NCI-H2029 treated with DMSO at 0.1 percent for 48 hours (cell line): ENCODE measurements at places on chromosomes 4 and X.

- DNase-seq: no peak
Measured at GRCh38 chr4:8691151-8691775, 98.7 kb downstream of the CPZ start.

DNA sequence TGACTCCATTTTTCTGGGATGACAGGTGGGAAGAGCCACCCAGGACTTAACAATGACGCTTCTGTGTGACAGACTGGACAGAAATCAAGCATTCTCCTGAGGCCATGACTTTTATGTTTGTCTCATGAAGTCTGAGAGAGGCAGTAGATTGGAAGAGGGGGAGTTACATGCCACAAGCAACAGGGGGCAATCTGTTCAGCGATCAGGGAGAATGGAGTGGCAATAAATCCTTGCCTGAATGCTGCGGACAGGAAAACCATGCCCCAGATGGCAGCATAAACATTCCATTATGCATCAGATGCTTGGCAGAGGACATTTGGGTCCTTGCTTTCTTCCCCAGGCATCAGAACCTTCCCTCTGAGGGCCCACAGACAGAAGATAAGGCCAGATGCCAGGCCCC, 312.4 kb upstream of the DIPK2B start:
- no peak for DNase-seq

DNA sequence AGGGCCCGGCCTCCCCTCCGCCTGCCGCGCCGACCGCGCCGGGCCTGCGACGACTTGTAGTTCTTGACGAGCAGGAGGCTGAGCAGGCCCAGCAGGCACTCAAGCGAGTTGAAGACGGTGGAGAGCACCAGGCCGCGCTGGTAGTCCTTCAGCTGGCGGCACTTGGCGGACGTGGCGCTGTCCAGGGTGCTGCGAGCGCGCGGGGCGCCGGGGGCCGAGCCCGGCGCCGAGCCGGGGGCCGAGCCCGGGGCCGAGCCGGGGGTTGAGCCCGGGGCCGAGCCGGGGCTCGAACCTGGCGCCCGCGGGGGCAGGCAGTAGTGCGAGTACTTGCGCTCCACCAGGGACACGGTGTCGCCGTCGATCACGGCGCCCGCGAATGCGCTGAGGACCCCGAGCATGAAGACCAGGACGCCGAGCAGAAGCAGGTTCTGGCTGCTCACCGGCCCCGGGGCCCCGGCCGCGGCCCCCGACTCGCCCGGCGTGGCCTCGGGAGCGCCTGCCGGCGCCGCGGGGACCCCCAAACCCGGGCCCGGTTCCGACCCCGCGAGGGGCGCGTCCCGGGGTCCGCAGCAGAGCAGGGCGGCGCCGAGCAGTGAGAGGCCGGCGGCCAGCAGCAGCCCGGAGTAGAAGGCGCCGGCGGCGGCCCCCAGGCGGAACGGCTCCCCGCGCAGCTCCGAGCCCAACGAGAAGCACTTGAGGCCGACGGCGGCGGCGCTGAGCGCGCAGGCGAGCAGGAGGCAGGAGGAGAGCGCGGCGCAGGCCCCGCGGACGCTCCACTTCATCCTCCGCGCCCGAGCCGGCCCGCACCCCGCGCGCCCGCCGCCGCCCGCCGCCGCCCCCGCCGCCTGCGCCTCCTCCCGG, 584 bp downstream of the TMEM271 start:
- DNase-seq: no peak

DNA sequence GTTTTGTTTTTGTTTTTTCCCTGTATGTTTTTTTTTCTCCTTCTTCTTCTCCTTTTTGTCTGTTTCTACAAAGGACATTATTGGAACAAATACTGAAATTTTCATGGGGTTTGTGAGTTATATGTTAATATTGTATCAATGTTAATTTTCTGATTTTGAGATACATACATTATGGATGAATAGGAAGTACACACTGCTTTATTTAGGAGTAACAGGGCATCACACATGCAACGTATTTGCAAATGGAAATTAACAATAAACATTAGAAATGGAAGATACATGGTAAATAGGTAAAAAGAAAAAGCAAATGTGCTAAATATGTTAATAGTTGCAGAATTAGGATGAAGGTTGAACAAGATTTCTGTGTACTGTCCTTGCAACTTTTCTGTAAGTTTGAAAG, 477.2 kb upstream of the INTU start:
- no peak for DNase-seq

GRCh38 chr4:67871867-67872266, 11.9 kb downstream of the TMPRSS11D start:
- no peak for DNase-seq

DNA sequence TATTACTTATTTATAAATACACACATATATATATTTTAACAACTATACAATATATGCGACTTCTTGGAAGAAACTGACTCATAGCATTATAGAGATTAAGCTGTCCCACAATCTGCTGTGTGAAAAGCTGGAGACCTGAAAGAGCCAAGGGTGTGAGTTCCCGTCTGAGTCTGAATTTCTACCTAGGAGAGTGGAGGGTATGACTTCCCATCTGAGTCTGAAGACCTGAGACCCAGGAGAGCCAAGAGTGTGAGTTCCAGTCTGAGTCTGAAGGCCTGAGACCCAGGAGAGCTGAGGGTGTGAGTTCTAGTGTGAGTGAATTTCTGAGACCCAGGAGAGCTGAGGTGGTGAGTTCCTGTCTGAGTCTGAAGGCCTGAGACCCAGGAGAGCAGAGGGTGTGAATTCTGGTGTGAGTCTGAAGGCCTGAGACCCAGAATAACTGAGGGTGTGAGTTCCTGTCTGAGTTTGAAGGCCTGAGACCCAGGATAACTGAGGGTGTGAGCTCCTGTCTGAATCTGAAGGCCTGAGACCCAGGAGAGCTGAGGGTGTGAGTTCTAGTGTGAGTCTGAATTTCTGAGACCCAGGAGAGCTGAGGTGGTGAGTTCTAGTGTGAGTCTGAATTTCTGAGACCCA, 8.9 kb upstream of the P2RY8 start:
- DNase-seq: no peak
